ENCODE measurements at places on chromosomes 5 and 9. TPM values are rescaled to one million over a fixed set of nuclear protein-coding genes. Genes with fewer than 3 reads are reported as not detected.

The FAXDC2 gene
- total RNA-seq = 24.6 TPM

The CAMK2A gene
- total RNA-seq = 18.2 TPM

The ADAMTS2 gene
- total RNA-seq = 13.7 TPM

The LPAR1 gene
- 48.2 TPM for total RNA-seq

The MEIKIN gene
- total RNA-seq = not detected

The PPIP5K2 gene
- total RNA-seq = 17.9 TPM

The SV2C gene
- total RNA-seq = 0.15 TPM

The OR1Q1 gene
- total RNA-seq = not detected

The NRG2 gene
- 1.8 TPM for total RNA-seq

The MYMK gene
- total RNA-seq = not detected

The INSL6 gene
- not detected for total RNA-seq

Measured in right atrium auricular region (tissue), 2 donors.